ENCODE measurements at places on chromosomes 12 and 14.
A peak's percentile ranks its signal among the peaks of the same experiment; 100 is the strongest.

- no peak for DNase-seq
These were observed 2.9 kb downstream of the PHLDA1 start for GRCh38 chr12:76028571-76029277.

GRCh38 chr14:28608851-28609828, 157.4 kb upstream of the FOXG1 start:
- no peak for DNase-seq

GRCh38 chr12:124416516-124417395, 121.9 kb downstream of the RFLNA start:
- no peak for DNase-seq

DNA sequence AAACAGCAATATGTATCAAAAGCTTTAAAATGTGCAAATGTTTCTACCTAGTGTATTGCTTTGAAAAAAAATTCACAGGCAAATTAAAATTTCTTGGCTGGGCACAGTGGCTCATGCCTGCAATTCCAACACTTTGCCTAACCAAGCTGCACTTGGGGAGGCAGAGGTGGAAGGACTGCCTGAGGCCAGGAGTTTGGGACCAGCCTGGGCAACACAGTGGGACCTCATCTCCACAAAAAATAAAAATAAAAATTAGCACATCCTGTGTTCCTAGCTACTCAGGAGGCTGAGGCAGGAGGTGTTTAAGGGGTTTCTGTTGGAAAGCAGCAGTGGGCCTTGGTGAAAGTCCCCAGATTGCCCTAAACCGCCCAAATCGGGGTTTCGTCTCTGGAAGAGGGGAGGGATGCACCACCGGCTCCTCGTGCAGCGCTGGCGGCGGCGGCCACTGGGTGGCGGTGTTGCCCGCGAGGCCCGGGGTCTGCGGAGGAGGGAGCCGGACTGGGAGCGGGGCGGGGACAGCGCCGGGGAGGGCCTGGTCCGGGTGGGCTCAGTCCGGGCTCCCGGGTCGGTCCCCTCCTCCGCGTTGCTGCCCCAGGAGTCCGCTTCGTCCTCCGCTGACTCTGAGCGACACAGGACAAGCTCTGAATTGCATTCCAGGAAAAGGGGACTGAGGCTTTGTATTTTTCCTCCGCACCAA, 265.6 kb downstream of the AACS start:
- peak; percentile 9 for DNase-seq

DNA sequence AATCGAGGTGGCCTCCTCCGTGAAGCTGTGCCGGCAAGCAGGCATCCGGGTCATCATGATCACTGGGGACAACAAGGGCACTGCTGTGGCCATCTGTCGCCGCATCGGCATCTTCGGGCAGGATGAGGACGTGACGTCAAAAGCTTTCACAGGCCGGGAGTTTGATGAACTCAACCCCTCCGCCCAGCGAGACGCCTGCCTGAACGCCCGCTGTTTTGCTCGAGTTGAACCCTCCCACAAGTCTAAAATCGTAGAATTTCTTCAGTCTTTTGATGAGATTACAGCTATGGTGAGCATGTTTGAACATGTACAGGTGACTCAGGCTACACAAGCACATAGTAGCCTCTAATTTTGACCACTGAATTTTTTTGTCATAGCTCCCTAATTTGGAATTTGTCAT, 59.7 kb downstream of the ATP2A2 start:
- DNase-seq = no peak

DNA sequence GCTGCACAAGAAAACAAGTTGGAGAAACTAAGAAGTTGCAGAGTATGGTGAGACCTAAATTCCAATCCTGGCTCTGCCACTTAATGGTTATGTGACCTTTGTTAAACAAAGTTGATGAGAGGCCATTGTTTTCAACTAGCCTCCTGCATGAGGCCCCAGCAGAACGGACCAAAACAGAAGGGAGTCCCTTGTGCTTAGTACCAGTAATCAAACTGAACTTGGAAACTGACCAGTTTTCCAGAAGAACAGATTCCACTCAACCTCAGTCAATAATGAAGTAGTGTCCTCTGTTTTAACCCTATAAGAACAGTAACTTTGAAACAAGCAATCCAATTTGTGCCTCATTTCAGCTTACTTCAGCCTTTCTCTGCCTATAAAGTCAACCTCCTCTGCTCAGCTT, 69.9 kb downstream of the C12orf56 start:
- DNase-seq = no peak

GRCh38 chr14:47346849-47347248, 328.6 kb downstream of the MDGA2 start:
- no peak for DNase-seq

DNA sequence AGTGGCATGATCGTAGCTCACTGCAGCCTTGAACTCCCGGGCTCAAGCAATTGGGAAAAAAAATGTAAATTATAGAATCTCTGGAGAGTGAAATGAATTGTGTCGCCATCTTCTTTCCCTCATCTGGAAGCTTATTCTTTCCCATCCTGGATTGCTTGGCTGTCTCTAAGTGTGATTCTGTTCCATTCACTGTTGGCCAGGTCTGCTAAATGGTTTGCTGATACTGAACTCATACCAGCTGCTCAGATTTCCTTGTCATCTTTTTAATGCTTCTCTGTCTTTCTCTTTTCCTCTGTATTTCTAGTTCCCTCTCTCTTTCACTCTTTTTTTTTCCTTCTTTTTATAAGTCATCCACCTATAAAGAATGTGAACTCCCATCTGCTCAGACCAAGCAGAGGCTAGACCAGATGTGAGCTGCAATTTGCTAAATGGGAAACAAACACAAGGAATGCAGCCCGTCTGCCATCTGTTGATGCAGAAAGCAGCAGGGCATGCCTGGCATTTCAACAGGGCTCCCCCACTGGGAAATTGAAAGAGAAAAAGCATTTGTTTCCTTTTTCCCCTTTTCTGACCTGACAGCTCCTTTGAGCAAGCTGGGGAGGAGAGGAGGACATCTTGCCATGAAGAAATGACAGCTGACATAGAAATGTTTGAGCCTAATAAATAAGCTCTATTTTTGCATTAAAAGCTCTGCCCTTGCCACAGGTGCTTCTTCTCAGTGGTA, 1823.6 kb upstream of the FLRT2 start:
- no peak for DNase-seq

- DNase-seq = peak; percentile 11
These were observed 69.4 kb downstream of the CD163L1 start for GRCh38 chr12:7374423-7375144.

DNA sequence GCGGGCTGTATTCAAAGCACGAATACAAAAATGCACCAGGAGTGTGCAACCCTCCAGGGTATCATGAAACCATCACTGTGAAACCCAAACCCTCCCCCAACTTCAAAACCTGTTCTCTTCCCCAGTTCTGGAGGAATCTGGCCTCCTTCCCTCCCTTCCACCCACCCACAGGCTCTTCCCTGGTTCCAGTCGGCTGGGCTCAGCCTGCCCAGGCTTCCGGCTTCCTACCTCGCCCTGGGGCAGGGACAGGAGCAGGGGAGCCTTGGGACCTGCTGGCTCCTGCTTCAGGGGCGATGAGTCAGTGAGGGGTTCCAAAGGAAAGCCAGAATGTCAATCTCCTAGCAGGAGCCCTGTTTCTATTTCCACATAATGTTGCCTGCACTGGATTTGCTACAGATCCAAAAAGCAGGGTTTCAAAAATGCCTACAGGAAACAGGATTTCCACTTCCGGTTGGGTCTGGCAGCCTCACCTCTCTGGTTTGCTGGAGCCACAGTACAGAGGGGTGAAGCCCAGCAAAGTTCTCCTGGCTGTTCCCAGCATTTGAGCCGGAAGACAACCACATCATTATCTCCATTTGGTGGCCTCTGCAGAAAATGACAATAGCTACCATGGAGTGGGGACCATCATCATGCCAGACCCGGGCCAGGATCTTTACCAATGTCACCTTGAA, 278.3 kb downstream of the DPF3 start:
- DNase-seq = no peak

DNA sequence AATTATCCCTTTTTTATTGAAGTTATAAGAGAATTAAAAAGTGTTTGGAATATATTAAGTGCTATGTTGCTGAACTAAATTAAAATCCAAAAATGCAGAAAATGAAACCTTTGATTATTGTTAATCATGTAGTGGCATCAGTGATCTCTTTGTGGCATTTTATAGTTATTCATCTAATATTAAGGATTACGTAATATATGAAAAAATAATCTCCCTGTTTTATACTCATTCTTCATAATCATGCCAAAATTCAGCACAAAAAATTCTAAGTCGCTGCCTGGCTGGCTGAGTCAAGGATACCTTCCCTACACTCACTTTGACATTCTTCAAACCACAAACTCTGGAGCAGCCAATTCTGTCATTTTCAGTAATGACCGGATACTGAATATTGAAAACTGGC, 63.7 kb downstream of the ARL1 start:
- DNase-seq = no peak

DNA sequence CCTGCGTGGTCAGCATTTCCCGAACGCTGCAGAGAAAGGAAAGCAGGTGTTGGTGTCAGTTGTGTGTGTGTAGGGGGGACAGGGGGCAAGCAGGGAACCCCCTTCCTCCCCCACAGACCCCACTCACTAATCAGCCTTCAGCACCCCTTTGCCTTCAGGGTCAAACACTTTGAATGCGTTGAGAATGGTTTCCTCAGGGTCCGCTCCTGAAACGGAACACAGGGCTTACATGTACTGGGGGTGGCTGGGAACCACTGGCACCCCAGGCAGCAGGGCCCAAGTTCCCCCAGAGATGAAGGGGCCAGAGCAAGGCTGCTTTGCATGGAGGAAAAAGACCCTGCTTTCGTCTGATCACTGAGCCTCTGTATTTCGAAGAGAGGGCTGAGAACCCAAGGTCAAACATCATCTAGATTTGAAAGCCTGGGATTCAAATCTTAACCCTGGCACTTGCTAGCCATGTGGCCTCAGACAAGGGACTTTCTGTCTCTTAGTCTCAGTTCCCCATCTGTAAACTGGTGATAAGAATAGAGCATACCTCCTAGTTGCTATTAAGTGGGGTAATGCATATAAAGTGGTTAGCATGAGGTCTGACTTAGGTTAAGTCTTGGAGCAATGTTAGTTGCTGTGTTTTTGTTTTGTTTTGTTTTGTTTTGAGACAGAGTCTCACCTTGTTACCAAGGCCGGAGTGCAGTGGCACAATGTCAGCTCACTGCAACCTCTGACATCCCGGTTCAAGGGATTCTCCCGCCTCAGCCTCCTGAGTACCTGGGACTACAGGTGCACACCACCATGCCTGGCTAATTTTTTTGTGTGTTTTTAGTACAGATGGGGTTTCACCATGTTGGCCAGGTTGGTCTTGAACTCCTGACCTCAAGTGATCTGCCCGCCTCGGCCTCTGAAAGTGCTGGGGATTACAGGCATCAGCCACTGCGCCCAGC, 7.0 kb downstream of the MYL2 start:
- no peak for DNase-seq

- DNase-seq = no peak
These were observed 3.2 kb upstream of the TCP11L2 start for GRCh38 chr12:106299202-106299774.

- DNase-seq = no peak
These were observed 6.0 kb downstream of the BDKRB1 start for GRCh38 chr14:96261772-96262655.

DNA sequence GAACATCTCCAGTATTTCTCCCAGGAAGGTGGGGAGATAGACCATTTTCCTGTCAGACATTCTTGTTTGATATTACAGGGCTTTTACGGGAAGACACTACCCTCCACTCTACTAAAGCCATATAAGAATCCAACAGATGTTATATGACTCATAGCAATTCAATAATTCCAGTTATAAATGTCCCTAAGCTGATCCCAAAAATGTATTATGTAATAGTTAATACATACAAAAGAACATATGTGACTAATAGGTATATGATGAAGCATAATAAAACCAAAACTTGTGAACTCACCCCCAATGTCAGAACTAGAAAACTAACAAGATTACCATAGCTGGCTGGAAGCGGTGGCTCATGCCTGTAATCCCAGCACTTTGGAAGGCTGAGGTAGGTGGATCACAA, 84.2 kb downstream of the EFCAB11 start:
- no peak for DNase-seq

DNA sequence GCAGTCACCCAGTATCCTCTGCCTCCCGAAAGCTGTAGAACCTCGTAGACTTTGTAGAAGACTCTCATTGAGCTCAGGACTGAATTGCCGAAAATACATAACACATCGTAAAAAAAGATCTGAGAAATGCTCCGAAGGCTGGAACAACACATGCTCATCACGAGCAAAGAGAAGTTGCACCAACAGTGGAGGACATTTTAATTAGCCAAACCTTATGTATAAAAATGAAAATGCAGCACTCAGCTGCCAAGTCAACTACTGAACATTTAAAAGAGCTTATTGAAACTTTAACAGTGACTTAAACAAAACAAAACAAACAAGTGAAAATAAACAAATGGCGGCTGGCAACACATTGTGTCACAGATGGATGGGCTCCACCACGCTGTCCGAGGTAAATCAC, 519.9 kb downstream of the TMEM132D start:
- DNase-seq = no peak

- DNase-seq = no peak
These were observed 419 bp upstream of the ATXN7L3B start for GRCh38 chr12:74537126-74537706.

DNA sequence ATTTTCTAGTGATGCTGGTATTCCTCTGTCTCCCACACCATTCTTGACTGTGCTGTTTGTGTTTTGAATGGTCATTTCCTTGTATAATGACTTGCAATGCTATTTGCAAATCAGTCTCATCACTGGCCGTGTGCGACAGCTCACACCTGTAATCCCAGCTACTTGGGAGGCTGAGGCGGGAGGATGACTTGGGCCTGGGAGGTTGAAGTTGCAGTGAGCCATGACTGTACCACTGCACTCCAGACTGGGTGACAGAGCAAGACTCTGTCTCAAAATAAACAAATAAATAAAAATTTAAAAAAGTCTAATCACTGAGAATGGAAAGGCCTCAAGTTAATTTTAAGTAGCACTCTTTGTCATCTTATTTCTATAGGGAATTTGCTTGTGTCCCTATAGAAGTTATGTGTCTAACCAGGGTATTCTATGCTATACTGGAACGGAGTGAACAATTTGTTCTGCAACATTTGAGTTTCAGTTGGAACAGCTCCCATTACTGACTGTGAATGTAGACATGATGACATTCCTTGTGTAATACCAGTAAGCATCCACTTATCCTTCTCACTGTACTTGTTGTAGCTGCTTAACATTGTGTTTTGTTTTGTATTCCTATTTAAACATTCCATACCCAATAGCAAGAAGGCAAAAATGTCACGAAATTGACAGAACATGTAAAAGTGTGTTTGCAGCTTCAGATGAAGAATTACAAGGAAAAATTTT, 126.3 kb downstream of the MGST1 start:
- no peak for DNase-seq

All from activated CD4-positive, alpha-beta T cell treated with anti-CD3 and anti-CD28 coated beads for 24 hours (primary cell).